Effector CD8-positive, alpha-beta T cell (primary cell): ENCODE measurements at places on chromosomes 5 and 9.

DNA sequence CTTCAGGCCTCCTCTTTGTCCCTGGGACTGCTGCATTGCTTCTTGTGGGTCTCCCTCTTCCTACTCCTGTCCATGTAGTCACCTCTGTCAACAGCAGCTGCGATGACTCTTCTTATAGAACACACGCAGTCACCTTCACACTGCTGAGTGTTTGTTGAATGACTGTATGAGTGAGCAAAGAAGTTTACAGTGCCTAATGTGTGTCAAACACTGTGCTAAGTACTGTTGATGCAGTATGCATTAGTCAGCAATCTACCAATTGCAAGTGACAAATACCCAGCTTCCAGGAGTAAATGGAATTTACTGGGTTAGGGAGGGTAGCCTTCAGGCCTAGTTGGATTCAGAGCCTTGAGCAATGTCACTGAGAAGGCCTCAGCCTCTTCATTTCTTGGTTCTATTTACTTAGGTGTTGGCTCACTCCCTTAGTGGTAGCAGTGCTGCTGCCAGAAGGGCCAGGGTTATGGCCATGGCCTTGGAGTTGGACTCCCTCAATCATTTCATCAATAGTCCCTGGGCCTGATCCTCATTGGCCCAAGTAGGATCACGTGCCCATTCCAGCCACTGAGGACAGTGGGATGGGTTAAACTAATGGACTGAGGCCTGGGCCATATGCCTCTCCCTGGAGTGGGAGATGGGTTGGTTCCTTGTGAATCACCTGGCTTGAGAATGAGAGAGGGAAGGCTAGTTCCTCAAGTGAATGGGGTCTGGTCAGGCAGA, 93.5 kb downstream of the RGS3 start:
- no peak for DNase-seq

DNA sequence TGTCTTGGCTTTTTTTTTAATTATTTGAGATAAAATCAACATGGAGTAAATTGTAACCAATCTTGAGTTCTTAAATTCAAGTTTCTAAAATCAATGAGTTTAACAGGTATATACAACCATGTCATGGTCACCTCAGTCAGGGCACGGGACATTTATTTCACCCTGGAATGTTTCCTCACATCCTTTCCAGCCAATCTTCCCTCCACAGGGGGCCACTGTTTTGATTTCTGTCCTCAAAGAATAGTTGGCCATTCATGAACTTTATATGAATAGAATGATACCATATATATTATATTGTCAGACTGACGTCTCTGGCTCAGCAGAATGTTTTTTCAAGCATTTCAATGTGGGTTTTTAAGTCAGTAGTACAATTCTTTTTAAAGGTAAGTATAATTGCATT, 806 bp downstream of the ZNF474 start:
- no peak for DNase-seq

GRCh38 chr9:35042081-35042604, 30.3 kb downstream of the VCP start:
- no peak for DNase-seq

- DNase-seq = no peak
Observed at GRCh38 chr9:137497921-137498719, 39.0 kb upstream of the NSMF start.

GRCh38 chr5:10140195-10140973, 109.3 kb downstream of the ATPSCKMT start:
- DNase-seq = no peak

GRCh38 chr5:95600557-95600956, 19.3 kb upstream of the GPR150 start:
- DNase-seq = no peak
